ENCODE measurements at places on chromosomes 11 and 22.

DNA sequence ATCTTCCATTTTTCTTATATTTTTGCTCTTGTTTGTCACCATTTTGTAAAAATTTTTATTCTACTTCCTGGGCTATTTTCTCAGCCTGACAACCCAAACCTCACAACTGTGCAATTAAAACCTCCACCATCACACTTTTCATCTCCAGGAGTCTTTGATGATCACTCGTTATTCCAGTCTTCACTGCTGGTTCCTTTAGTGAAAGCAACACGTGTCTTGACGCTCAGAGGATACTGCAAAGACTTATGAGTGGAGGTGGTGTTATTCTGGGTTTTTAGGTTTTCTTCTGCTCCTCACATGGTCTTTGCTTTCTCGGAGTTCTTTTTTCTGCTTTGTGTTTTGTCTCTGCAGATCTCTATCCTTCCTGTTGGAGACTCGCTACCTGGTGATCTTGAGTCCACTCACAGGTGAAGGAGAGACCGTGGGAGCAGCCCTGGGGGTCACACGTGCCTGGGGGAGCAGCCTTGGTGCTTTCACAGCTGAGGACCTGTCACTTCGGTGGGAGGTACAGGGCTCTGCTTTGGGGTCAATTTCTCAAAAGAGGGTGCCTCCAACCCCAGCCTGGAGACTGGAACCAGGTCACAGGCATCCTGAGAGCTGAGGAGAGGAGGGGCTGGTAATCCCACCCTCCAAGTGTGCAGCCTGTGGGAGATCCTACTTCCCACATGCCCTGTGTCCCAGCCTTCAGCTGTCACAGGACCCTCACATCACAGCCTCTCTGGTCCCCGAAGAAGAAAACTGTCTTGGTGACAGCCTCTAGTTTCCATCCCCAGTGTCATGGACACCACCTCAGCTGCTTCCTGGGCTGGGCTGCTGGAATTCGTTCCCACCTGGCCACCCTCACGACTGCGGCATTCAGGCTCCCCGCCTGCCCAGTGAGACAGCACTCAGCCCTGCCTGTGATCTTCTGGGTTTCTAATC lies 11.0 kb downstream of the SULT4A1 start:
- no peak for DNase-seq

DNA sequence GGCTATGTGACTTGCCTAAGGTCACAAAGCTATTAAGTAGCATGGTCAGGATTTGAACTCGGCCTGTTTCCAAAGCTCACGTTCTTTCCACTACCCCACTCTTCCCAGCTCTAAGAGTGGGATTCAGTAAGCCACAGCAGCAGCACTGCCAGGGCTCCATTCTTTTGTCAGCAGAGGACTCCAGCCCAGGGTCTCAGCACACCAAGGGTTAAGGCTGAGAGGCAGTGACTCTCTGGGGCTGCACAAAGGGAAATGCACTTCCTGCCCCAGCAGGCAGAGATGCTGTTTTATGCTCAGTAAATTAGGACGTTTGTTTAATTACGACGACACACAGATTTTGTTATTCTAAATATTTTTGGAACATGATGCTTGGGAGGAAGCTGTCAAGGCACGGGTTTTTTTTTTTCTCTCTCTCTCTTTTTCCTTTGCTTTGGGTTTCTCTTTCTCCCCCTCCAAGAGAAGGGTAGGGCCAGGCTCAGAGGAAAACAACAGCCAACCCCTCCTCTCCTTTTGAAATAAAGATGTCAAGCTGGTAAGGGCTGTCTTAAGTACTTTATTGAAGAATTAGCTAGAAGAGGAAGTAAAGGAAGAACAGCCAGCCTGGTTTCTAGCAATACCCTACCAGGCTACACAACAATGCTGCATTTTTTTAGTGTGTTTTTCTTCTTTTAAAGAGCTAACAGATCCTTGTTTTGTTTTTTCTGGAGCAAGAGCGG lies 2.8 kb downstream of the MYH9 start:
- DNase-seq: no peak

DNA sequence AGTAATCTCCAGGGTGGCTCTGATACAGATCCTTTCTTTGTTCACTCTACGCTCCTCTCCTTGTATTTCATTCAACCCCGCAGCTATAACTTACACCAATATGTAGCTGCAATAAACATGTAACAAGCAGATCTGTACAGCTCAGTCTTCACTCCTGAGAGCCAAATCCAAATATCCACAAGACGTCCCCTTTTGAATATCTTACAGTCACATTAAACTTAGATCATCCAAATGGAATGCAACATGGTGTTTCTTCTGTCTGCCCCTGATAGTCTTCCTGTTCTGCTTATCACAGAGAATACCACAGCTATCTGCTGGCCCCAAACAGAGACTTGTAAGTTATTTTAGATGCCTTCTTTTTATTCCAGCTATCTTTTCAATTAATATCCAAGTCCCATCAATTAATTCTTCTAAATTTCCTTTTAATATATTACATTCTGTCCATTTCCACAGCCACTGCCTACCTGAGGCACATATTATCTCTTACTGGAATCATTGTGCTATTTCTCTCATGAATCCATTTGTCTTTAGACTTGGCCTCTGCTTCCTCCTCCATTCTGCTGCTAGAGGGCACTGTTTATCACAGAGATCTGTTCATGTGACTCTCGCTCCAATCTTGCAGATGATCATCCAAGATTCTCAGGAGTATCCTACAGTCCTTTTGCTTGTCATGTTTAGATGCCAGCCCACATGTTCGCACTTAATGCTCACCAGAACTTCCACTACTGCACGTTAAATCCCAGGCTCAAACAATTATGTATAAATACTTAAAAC lies 908.6 kb downstream of the NTM start:
- no peak for DNase-seq

DNA sequence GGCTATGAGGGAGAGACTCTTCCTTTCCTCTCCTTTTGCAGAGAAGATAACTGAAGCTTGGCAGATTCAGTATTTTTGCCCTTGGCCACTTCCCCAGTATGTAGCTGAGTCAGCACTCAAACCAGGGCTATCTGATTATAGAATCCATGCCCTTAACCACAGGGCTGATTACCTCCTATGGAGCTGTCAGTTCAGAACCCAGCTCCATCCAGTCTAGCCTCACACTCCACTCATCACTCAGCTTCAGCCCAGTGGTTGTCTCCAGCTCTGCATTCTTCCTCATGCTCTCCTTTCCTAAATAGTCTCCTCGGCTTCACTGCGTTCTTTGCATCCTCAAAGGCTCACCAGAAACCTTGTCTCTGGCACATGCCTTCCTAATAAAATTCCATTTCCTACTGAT lies 151.6 kb upstream of the BLID start:
- DNase-seq: no peak

DNA sequence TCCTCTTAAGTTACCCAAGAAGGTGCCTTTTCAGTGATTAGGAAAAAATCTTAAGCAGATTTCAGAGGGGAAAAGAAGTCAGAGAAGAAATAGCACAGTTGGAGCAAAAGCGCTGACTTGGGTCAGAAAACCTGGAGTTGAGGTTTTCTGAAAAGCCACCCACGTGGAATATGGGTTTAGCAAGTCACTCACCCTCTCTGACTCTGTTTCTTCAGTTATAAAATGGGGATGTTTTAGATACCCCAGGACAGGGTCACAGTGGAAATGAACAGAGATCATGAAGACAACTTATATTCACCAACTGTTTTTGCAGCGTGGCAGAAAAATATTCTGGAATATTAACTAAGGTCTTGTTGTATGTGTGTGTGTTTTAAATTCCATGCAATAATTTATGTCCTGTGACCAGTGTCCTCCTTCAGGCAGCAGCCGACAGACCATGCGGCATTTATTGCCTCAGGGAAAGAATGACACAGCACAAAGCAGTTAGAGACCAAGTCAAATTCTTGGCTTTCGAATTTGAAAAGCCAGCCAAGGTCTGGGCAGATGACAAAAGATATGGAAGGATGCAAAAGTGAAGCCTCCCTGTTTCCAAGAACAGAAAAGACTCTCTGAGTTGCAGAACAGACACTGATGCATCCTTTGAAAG lies 119.9 kb downstream of the MIAT start:
- DNase-seq: no peak

- no peak for DNase-seq
Observed at GRCh38 chr11:107359701-107360100, 97.9 kb downstream of the CWF19L2 start.

DNA sequence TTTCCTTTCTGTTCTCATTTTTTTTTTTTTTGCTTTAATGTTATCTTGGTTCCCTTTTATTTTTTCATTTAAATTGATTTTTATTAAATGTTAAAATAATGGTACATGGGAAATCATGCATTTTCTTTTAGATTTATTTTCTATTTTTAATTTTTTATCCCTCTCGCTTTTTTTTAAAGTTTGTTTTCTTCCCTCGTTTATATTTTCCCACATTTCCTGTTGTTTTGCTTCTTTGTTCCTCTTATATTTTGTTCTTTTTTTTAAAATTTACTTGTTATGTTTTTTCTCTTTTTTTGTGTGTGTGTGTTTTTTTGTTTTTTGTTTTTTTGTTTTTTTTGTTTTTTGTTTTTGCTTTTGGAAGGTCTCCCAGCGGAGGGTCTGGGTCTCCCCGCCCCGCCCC lies 34.9 kb upstream of the EIF3D start:
- DNase-seq: no peak

DNA sequence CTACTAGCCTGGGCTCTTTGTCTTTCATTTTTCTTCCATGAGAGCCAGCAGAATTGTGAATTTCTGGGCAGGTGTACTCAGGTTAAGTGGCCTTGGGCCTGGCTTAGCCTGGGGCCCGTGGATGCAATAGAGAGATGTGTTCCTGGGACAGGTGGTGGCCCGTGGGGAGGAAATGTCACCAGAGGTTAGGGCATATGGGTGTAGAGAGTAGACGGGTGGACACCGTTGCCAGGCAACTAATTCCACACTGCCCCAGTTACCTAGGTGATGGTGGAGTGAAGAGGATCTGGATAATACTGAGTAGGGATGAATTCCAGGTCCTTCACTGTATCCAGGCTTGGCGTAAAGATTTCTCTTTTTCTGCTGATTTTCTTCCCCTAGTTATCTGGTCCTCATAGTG lies 175.0 kb downstream of the INSC start:
- no peak for DNase-seq

DNA sequence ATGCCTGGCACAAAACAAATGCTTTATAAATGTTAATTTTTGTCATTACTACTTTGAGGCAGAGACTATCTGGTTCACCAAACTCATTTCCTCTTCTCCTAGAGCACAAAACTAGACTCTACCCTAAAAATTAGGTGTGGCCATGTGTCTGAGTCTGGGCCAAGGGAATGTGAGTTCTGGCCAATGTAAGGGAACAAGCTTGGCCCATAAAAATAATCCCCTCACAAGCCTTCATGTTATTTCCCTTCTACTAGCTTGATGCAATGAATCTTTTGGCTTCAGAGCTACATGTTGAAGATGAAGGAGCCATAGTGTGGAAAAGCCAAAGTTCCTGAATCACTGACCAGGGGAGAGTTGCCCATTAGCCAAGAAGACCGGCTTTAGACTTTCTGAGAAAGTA lies 406.5 kb upstream of the CCDC90B start:
- no peak for DNase-seq

- DNase-seq: no peak
Observed at GRCh38 chr22:49532869-49533802, 294.5 kb downstream of the BRD1 start.

GRCh38 chr11:45247433-45247832 lies 38.7 kb downstream of the SYT13 start:
- no peak for DNase-seq

- DNase-seq: no peak
Observed at GRCh38 chr11:27291954-27292636, 70.9 kb downstream of the CCDC34 start.

Data from stimulated activated CD8-positive, alpha-beta memory T cell treated with anti-CD3 and anti-CD28 coated beads, Interleukin-2, amount 100 ng/mL, for 1 hour (primary cell).